ENCODE measurements at places on chromosomes 7 and 10. TPM values are rescaled to one million over a fixed set of nuclear protein-coding genes. Genes with fewer than 3 reads are reported as not detected.

DNA sequence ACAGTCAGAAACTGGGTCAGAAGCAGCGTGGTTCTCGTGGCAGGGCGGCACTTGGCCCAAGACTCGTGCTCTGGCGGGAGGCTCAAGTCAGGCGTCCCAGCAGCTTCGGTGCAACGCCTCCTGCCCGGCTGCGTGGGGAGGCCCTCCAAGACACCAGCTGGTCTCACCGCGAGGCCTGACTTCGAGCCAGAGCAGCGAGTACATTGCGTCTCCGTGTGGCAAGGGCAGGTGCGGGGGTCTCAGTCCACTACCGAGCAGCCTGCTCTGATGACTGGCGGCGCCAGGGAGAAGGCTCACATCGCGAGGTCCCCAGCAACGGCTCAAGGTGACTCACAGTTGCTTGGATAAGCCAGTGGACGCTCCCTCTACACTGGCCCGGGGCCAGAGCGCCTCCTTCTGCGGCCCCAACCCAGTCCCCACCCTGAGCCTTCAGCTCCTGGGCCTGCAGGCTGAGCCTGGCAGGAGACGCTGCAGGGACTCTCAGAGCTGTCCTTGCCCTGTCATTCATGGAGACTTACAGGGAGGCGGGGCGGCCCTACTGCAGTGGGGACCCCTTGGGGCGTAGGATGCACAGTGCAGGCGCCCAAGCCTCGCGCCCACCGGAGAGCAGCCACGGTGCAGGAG, 41.9 kb upstream of the PRKAR1B start:
- no peak for DNase-seq

- no peak for DNase-seq
Observed at GRCh38 chr7:91086200-91086599, 178.0 kb upstream of the FZD1 start.

DNA sequence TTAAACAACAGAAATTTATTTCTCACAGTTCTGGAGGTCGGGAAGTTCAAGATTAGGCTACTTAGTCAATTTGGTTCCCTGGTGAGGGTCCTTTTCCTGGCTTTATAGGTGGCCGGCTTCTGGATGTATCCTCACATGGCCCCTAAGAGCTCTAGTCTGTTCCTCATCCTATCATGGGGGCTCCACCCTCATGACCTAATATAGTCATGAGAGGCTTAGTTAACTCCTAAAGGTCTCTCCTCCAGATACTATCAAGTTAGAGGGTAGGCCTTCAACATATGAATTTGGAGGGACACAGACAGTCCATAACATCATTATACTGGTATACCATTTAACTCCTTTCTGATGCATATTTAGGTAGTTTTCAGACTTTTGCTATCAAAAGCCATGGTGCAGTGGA, 7.6 kb downstream of the MAPK8 start:
- DNase-seq, result no peak

DNA sequence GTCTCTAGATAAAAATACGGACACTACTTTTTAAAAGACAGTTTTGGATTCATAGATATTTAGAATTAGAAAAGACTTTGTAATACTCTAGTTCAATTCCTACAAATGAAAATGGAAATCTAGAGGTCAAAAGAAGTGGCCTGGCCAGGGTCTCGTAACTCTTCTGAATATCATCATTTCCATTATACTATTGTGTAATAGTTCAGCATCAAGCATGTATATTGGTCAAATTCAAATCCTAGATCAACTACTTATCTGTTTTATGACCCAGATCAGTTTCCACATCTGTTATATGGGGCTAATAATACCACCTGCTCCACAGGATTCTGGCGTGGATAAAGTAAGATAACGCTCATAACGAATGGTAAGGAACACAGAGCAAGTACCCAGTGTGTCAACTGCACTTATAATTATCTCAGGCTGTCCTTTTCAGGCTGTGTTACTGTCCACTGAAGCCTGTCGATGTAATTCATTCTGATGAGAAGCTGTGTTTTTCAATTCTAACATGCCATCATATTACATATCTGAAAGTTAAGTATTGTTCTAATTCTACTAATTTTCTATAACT, 54.3 kb downstream of the ARHGAP21 start:
- no peak for DNase-seq

DNA sequence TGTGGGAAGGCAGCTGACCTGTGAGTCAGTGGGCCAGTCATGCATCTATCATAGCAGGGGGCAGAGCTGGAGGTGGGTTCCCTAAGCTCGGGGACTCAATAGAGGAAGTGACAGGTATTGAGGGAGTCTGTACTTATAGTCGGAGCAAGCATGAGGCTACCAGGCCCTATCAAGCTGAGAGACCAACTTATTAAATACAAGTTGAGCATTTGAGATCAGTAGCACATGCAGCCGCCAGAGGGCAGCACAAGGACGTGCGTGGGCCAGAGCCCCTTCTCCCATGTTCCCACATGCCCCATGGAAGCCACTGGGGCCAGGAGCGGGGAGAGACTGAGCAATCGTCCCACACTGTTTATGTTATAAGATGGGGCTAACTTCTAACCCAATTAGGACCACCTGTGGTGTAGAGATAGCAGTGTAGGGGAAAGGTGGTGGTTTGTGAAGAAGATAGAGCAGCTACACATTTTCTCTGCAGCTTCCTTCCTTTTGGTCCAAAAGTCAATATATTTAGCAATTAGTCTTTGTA, 13.0 kb upstream of the STK31 start:
- peak; percentile 46 for DNase-seq

- no peak for DNase-seq
Observed at GRCh38 chr10:86348321-86349210, 18.0 kb downstream of the GRID1 start.

DNA sequence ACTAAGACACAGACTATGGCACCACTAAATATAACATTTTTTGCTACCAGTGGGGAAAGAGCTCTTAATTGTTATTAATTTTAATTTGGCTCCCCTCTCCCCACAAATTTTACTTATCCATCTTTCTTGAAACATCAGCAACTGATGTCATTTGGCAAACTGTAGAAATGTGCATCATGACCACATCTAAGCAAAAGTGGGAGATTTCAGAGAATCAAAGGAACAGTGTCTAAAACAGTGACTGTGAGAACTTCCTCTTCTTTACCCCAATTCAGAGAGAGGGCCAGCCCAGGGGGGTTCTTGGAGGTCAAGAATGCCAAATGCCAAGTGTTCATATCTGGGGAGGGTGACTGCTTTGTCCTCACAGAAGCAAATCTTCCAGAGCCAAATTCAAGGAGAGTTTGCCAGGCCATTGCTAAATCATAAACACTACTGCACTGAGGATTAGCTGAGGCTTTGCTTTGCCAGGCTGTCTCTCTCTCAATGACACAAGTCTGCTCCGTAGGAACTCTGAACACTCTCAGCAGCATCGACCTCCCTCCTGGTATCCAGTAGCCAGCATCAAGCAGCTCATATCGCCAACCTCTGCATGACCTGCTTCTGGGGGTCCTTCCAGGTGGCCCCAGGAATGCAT, 65.6 kb downstream of the ITIH5 start:
- no peak for DNase-seq

GRCh38 chr7:107945332-107945731, 54.3 kb downstream of the DLD start:
- DNase-seq, result no peak

DNA sequence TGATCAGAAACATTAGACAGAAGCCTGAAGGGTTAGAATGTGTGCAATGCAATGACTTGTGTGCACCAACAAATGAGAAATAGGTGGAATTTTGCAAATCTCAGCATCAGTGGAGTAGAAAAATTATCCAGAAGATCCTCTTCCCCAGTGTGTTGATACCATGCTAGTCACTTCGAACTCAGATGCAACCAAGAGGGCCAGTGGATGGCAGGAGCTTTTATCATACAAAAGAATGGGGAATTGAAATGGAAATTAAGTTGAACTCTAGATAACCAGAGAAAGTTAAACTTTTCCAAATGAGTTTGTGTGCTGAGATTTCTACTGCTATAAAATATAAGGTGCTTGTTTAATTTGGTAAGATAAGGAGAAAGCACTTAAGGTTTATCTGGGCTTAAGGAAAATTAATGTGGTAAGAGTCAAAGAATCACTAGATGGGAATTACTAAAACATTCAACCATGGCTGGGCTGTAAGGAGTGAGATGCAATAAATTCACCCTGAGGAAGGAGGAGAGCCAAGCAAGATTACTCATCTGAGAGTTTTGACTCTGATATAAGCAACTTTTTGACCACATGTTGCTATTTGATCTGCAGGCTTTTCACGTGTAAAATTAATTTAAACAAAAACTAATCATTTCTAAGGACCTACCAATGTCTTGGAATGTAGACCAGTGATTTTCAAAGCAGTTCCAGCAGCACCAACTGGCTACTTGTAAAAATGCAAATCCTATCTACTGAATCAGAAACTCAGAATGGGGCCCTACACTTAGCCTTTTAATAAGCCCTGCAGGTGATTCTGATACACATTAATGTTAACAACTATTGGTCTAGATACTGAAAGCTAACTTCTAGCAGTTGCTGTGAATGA, 113.2 kb downstream of the CDC14C start:
- no peak for DNase-seq

Gene TDRD1
- total RNA-seq, result not detected
